ENCODE measurements at places on chromosomes 6 and 20. TPM values are rescaled to one million over a fixed set of nuclear protein-coding genes. Genes with fewer than 3 reads are reported as not detected.
A peak's percentile ranks its signal among the peaks of the same experiment; 100 is the strongest.

DNA sequence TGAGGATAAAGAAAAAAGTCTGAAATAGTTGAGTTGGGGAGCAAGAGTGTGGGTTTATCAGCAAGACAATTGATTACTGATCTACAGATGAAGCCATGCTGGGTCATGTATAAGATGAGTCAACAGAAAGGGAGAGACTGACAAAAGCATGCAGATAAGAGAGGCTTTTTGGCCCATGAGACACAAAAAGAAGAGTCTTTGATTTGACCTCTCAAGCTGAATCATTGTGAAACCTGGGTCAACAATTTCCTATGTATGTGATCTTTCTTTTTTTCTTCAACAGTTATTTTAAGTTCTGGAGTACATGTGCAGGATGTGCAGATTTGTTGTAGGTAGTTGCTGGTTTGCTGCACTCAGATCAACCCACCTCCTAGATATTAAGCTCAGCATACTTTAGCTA, 15.9 kb downstream of the RIMS1 start:
- DNase-seq = no peak

- DNase-seq = no peak
These were observed at the start of gene COMMD7 for GRCh38 chr20:32743237-32744112. TSS of gene COMMD7 (minus strand) at chr20:32743467. CDS start at chr20:32743391, 76 bp downstream.

- DNase-seq = no peak
These were observed 18.8 kb downstream of the TMEM170B start for GRCh38 chr6:11556309-11556708.

DNA sequence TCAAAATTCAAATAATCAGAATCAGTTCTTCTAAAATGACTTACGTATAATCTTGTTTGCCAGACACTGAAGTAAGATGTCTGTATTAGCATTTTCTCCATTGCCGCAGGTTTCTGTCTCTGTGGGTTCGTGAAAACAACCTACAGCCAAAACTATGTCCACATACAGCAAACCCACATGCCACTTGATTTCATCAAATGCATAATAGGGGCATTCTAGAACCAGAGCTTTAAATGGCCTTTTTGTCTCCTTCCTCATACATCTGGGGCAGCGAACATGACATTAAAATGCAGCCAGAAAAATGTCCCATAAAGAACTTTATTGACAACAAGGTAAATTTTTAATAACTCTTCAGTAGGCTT, 90.2 kb upstream of the QKI start:
- DNase-seq = no peak

- DNase-seq = no peak
These were observed 929.9 kb upstream of the EPHA7 start for GRCh38 chr6:94349227-94349626.

DNA sequence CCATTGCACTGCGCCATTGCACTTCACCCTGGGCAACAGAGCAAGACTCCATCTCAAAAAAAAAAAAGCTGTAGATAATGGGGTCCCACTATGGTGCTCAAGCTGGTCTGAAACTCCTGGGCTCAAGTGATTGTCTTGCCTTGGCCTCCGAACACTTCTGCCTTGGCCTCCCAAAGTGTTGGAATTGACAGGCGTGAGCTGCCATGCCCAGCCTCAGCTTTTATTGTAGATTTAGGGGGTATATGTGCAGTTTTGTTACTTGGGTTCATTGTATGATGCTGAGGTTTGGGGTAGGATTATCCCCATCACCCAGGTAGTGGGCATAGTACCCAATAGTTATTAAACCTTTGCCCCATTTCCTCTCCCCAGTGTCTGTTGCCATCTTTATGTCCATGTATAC, 11.4 kb downstream of the HSPA1B start:
- no peak for DNase-seq

DNA sequence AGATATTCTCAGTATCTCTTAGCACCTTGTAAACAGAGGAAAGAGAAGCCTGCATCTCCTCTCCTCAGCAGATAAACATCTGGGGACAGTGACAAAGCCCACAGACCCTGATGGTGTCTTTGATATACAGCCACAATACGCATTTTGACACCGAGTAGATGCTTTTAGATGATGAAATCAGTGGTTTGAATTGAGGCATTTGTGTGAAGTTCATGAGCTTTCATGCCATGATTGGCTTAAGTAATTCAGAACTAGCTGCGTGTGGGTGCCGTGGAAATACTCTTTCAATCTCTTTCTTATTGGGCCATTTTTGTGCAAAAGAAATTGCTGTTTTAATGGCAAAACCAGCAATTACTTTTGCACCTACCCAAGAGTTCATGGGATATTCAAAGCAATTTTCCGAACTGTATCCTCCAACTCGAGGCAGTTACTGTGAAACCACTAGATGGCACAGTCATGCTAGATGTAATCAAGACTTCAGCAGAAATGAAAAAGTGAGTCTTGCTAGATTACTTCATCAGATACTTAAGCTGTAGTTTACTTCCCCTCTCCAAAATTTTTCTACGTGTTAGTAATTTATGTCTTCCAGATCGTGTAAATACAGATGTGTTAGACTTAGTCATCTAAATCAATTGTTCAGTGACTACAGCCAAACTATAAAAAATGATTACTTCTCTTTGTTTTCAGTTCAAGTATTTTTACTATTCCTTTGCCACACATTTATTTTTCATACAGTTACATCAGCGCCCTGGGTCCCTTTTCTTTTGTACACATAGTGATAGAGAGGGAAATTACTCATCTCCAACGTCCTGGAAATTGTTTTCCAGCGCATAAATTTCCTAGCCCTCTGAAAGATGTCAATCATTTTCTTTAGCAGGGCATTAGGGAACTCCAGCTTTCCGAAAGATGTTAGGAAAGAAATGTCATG, 49.4 kb downstream of the IYD start:
- peak; percentile 78 for DNase-seq

DNA sequence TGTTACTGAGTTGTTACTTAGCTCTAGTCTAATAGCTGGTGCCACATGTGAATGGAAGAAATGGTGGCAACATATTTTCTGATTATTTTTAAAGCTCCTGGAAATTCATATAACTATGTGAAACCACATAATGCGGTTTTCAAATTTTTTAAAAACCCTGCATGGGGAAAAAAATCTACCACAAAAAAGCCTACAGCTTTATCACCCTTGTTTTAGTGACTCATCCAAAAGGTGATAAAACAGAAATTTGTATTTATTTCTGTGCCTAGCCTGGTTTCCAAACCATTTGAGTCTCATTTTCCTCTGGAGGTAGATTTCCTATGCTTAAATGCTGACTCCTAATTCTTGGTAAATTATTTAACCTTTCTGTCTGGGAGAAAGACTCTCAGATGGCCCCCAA, 5.4 kb upstream of the FBXO30 start:
- no peak for DNase-seq

GRCh38 chr20:47960769-47961541, 175.7 kb upstream of the SULF2 start:
- no peak for DNase-seq

DNA sequence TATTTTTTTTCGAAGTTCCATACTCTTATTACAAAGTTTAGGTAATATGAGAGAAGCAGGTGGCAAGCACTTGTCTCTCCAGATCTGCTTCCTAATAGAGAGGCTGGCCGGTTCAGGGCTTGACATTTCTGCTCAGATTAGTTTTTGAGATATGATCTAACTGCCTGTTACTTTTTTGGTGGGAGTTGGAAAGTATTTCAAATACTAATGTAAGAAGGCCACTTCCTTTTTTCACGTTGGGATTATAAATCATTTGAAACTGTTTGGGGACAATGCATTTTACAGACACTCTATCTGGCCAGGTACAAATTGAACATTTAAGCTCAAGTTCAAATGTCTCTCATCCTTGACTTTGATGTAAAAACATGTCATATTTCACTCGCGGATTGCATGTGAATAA, 222.1 kb upstream of the SULF2 start:
- no peak for DNase-seq

Gene SRMS
- not detected for polyA plus RNA-seq

Gene HUS1B
- polyA plus RNA-seq = not detected

Gene CTCFL
- 1.5 TPM for polyA plus RNA-seq

Gene CBFA2T2
- polyA plus RNA-seq = 21.5 TPM

Gene CNKSR3
- 62.8 TPM for polyA plus RNA-seq
